NCI-H2029 treated with DMSO at 0.1 percent for 48 hours (cell line): ENCODE measurements at places on chromosomes 5 and 9.

DNA sequence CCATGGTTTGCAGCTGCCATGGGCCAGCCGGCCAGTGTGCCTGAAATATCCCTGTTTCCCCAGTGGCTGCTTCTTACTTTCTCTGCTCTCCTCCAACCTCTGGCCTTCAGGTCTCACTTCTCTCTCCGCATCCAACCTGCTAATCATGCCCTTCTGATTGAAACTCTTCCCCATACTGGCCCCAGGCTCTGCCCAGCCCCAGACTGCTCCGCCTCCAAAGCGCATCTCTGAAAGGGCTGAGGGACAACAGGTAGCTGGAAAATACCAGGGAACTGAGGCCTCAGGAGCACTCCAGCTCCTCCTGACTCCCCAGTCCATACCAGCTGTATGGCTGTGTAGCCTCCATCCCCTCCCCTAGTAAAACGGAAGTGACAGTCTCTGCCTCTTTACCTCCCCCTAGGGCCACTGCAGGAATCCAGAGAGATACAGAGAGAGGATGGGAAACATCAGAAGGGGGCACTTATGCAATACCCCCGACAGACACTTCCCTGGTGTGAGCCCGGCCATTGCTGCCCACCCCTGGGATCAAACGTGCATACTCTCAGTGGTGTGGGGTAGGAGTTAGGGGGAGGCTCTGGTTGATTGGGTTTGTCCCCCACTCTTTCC is 34.2 kb downstream of the PAX5 start:
- DNase-seq, result no peak

DNA sequence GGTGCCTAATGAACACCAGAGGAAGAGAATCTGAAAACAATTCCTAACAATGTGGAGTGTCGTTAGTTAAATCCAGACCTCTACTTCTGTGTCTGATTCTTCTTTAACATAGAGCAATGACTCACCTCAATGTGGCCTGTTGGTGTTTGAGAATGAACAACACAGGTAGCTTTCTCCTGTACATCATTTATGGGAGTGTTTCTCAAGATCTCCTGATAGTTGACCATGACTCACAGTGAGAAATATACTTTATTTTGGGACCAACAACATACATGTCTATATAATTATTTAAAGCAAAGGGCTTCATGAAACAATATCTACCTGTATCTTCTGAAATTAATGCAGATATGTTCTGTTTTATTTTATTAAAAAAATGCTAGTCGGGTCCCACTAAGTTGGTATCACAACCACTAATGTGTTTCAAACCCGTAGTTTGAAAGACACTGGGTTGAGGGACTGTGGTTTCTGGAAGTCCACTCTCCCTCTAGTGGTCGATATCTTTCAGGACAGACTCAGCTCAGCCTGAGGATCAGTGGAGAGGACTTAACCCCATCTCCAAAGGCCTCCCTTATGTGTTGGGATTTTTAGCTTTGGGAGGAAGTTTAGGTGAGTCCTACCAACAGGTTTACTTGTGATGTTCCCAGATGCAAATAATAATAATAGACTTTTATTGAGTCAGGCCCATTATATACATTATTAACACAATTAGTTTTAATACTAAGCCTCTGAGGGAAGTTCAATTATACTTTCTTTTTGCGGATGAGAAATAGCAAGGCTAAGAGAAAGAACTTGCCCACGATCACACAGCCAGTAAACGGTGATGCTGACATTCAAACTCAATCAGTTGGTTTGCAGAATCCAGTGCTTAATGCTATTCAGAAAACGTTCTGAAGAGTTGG is 70.0 kb upstream of the KLF9 start:
- peak; percentile 25 for DNase-seq

- DNase-seq, result no peak
Observed at GRCh38 chr5:31193591-31194467, at the start of gene CDH6. Gene CDH6, plus strand, starts transcription at chr5:31193686. Its CDS starts 73,788 bp downstream, at chr5:31267474.

DNA sequence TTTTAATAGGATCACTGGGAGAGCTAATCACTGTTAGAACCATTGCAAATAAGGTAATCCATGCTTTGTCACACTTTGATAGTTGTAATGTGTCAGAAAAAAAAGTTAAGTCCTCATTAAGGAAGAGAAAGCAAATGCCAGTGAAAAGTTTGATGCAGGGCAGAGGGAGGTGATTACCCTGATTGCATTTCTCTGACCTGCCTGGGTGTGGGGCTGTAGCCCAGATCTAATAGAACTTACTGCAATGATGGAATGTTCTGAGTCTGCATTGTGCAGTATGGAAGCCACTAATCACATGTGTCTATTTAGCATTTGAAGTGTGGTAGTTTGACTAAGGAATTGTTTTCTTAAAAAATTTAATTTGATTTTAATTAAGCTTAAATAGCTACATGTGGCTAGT is 202.7 kb downstream of the ATP10B start:
- DNase-seq, result no peak

- DNase-seq, result no peak
Observed at GRCh38 chr9:136533775-136534157, 12.1 kb downstream of the NOTCH1 start.

GRCh38 chr5:16679190-16679589 is 62.4 kb upstream of the RETREG1 start:
- DNase-seq, result no peak

DNA sequence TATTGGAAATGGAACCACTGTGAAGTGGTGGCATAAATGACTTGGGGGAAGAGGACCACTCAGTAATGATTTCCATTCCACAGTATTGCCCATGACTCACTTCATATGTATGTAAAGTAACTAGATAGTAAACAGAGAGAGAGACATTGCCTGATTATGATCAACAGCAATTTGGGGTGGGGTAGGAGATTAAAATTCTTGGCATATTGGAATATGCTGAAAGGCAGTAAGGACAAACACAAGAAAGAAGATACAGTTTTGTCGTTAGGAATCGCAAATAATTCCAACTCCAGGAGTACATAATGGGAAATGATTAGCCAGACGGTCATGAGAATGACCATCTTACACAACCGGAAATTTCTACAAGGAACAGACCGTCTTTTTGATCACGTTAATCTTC is 1.5 kb upstream of the HMGCS1 start:
- DNase-seq, result no peak

DNA sequence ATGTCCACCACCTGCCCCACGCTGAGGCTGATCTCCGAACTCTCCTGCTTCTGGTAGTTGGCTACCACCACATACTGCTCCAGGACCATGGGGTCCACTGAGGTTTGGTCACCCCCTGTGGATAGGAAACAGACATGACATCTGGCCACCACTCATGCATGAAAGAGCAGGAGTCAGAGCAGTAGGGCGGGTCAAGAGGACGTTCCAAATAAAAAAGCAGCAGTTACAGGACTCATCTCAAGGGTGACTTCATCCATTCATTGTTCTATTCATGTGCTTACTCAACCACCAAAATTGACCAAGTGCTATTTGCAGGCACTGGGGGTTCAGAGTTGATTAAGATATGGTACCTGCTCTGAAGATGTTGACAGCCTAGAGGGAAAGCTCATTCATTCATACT is 79.2 kb upstream of the UBTD2 start:
- no peak for DNase-seq

GRCh38 chr5:82820961-82821845 is 256.0 kb downstream of the TMEM167A start:
- no peak for DNase-seq

- no peak for DNase-seq
Observed at GRCh38 chr5:87127426-87127825, 140.3 kb upstream of the RASA1 start.

DNA sequence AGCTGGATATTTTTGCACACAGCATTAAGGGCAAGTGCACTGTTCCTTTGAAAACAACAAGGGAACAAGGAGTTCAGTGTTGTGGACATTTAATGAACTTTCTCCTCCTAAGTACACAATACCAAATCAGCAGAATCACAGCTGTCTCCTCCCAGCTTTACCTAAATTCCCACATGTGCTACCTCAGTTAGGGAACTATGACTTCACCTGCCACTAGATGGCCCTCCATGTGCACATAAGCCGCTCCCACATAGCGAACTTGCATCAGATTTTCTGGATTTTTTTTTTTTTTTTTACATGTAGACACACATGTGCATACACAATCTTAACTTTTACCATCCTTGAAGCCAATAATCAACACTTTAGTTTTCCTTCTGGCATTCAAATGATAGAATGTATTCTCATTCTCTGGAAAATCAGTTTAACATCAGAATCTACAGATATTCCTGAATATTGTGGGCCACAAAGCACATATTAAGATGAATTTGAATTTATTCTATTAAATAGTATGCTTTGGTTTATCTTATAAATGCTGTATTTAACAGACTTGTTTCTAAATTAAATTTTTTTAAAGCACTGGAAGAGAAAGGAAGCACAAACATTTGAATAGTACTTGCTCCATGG is 123.6 kb downstream of the PALM2AKAP2 start:
- DNase-seq, result peak; percentile 59

- no peak for DNase-seq
Observed at GRCh38 chr9:2208465-2208864, 193.3 kb downstream of the SMARCA2 start.

DNA sequence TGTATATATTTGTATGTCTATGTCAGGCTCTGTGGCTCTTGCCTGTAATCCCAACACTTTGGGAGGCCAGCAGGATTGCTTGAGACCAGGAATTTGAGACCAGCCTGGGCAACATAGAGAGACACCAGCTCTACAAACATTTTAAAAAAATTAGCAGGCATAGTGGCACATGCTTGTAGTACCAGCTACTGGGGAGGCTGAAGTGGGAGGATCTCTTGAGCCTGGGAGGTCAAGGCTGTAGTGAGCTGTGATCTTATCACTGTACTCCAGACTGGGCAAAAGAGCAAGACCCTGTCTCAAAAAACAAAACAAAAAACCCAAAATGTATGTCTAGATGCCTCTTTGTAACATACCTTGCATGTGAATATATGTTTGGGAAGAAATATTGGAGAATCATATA is 15.8 kb downstream of the ARRDC3 start:
- no peak for DNase-seq

GRCh38 chr9:132003896-132004295 is 75.8 kb downstream of the MED27 start:
- no peak for DNase-seq

DNA sequence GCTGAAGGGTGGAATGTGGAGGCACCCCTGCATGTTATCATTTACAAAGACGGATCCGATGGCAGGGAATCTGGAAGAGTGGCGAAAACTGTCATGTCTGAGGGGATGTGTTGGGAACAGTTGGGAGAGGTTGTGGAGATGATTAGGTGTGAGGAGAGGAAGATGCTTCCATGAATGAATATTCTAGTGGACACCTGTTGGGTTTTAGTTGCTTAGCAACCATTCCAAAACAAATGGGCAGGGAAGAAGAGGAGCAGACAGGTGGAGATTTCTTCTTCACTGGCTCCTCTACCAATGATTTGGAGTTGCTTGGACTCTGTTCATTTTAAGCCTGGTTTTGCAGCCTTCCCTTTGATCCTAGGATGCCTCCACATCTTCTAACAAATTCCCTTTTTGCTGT is 465.3 kb upstream of the CLINT1 start:
- no peak for DNase-seq
